Activated naive CD4-positive, alpha-beta T cell (primary cell): ENCODE measurements at places on chromosomes 2 and 18.

GRCh38 chr2:112688086-112688880 is 32.5 kb upstream of the NT5DC4 start:
- no peak for DNase-seq

DNA sequence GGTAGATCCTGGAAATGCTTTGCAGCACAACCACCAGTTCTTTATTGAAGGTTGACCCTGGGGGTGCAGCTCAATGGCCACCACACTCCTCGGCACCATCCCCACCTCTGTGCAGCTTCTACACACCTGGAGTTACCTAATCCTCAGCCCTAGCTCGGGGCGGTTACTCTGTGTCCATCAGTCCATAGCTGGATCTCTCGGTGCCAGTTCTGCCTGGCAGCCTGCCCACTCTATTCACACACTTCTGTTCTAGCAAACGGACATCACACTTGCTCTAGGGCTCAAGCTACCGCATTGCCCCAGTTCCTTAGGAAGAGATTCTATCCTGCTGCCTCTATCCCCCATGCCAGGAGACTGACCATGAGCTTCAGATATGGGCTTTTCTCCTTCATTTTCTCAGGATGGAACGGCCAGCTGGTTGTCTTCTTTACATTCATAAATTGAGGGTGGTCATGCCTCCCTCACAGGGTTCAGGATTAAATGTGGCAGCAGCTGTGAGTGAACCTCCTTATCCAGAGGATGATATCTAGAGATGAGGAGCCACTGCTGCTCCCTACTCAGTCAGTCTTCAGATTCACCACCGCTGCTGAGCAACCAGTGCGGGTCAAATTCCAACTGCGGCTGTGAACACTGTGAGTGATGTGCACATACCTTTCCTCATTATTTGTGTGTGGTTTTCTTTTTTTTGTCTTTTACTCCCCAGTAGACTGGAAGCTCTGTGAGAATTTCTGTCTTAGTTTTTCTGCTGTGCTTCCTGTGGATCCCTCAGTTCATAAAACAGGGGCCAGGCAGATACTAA is 66.9 kb upstream of the TRIB2 start:
- DNase-seq: no peak

DNA sequence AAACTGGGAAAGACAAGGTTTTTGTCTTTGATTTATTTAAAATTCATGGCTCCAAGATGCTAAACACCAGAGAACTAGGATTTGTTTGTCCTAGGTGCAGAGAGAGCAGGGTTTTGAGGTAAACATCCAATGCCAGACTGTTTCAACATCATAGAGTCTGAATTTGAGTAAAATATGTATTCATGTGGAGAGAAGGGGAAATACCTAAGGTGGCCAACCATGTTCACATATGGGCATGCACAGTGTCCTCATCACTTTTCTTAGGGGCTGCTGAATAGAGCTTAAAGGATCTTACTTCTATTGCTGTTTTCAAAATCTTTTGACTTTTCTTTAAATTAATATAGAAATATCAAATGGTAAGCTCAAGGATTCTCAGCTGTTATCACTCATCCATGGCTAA is 287.0 kb upstream of the CCDC68 start:
- no peak for DNase-seq

GRCh38 chr2:84958135-84959059 is 12.6 kb upstream of the KCMF1 start:
- no peak for DNase-seq

DNA sequence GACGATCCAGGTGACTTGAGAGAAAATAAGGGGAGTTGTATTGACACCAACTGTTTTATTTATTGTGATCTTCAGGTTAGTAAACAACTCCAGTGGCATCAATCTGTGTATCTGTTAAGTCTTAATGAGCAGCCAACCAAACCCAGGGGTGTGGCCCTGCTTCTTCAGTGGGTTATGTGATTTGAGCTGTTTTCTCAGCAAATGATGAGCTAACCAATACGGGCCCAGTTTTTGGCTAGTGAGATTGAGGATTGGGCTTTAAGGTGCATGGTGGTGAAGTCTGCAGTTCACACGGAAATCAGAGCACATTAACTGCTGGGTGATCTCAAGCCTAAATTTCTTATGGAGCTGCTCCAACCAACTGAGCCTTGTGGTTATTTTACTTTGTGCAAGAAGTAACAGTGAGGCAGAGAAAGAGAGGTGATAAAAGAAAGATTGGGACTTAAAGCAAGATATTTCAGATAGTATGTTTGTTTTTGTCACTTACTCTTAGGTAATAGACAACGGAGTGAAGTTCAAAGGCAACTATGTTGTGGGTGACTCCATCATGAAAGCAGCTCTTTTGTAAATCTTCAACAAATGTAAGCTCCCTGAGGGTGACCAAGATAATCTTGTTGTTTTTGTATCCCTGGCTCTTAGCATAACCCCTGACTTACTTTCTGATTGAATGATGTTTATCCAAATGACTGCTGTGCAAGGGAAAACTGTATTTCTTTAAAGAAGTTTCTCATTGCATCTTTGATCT is 2.4 kb downstream of the MTCL1 start:
- no peak for DNase-seq

DNA sequence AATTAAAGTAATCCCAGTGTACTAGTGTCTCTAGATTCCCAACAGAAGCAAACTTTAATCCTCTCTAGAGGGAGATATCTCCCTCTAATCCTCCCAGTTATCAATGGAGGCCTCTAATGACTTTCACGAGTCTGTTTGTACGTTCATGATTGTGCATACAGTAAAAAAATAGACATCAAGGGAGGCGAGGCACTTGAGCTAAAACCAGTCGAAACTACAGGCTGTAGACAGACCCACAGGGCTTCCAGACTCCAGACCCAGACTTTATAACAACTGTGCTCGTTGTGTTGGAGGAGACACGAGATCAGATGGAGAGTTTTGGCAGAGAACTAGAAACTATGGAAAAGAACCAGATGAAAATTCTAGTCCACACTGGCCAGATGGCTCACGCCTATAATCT is 7.0 kb downstream of the DGKD start:
- DNase-seq: no peak

- DNase-seq: no peak
Measured at GRCh38 chr2:45068571-45069140, 59.4 kb upstream of the SIX2 start.

DNA sequence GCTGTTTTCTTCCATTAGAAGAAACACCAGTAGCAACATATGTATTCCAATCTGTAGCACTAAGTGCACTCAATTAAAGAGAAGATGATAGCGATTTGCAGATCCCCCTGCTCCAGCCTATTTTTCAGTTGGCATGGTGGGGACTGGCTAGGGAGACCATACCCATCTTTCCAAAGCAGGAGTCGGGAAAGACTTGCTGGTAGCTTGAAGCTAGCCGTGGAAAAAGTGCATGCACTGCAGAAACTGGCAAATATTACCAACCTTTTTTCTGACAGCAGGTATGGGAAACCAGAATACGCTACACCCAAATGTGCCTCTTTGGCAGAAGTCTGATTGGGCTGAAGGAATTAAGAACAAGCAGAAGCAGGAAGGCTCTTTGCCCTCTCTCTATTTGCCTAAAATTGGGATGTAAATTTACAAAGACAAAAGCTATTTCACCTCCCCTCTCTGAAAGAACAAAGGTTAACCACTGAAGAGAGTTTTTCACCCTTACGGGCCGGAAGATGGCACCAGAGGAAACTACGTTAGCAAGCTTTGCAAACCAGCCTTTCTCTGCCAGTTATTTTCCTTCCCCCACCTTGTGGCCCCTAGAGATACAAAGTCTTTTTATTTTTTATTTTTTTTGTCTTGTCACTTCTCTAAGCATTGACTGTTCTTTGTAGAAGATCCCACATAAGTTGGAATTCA is 273.1 kb downstream of the DLGAP1 start:
- DNase-seq: no peak

DNA sequence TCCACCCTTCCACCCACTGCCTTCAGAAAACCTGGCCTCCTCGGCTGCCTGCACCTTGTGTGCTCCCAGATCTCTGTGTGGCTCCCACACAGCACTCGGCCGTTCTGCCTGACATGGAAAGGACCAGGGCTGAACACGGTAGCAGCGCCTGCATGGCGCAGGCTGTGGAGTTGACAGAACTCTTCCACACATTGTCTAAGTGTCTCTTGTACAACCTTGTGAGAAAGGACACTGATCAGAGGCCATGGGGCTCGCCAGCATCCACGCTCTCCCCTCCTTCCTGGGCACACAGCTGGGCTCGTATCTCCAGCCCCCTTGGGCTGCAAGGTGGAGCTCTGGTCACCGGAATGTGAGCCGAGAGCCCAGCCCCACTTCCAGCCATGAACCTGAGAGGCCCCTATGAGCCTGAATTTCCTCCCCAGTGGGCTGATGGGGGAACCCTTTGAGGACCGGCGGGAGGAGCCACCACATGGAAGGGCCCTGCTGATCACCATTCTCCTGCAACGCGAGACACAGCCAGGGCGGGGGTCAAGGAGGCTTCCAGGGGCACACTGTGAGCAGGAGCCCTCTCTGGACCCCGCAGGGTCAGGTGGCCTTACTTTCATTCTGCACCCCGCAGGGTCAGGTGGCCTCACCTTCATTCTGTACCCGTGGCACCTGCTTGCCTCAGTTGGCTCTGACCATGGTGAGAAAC is 314.2 kb upstream of the MYT1L start:
- DNase-seq: no peak

- no peak for DNase-seq
Measured at GRCh38 chr2:223048519-223048918, 3.5 kb upstream of the KCNE4 start.

- no peak for DNase-seq
Measured at GRCh38 chr2:185979546-185980071, 241.0 kb downstream of the FSIP2 start.
